ENCODE measurements at places on chromosomes 11 and 22. TPM values are rescaled to one million over a fixed set of nuclear protein-coding genes. Genes with fewer than 3 reads are reported as not detected.

The PC gene
- 5.8 TPM for total RNA-seq

The THRSP gene
- total RNA-seq: not detected

The LMF2 gene
- 130 TPM for total RNA-seq

The LYVE1 gene
- total RNA-seq: not detected

The ZNRF3 gene
- total RNA-seq: 0.31 TPM

The YPEL4 gene
- 1.8 TPM for total RNA-seq

The TLCD5 gene
- total RNA-seq: 0.10 TPM

The TRIM48 gene
- not detected for total RNA-seq

The IGLL1 gene
- not detected for total RNA-seq

The CCDC116 gene
- total RNA-seq: not detected

- no peaks in the 10 kb centered on the region for H3K4me1 ChIP-seq
- no peak overlapping the region for H3K4me3 ChIP-seq
- no peak overlapping the region for H3K27ac ChIP-seq
- no peak for DNase-seq
These were observed 723.2 kb downstream of the OPCML start for GRCh38 chr11:132809070-132809469.

DNA sequence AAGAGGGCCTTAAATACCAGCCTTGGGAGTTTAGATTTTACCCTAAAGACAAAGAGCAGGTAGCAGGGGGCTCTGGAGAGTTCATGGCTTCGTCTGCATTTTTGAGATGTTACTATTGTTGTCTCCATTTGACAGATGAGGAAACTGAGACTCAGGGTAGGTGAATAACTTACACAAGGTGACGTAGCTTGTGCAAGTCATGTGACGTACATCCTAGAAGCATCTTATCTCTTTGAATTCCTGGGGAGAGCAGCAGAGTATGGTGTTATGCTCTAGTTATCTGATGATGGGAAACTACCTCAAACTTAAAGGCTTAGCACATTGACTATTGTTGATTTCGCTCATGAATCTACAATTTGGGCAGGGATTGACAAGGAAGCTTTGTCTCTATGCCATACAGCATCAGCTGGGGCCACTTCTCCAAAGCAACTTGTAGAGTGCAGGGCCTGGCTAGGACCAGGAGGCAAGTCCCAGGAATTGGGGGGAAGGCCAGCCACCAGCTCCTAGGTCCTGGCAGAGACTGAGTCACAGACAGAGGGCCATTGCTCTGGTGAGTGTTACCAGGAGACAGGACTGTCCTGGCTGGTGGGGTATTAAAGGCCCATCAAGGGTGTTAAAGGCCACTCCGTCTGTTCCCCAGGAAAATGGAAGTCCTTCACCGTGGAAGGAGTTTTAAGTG, 52.1 kb upstream of the TSKU start:
- no peaks in the 10 kb centered on the region for H3K36me3 ChIP-seq
- H3K4me3 ChIP-seq: no peak overlapping the region
- no peak overlapping the region for H3K27ac ChIP-seq
- peaks cover 49% of the 10 kb centered on the region for H3K27me3 ChIP-seq

- no peaks in the 10 kb centered on the region for H3K36me3 ChIP-seq
- no peak overlapping the region for H3K4me3 ChIP-seq
- peaks cover 6% of the 10 kb centered on the region for H3K4me1 ChIP-seq
- peaks cover 31% of the 10 kb centered on the region for H3K27me3 ChIP-seq
- no peak overlapping the region for H3K27ac ChIP-seq
These were observed 27.1 kb downstream of the TIMP3 start for GRCh38 chr22:32828561-32828960.

DNA sequence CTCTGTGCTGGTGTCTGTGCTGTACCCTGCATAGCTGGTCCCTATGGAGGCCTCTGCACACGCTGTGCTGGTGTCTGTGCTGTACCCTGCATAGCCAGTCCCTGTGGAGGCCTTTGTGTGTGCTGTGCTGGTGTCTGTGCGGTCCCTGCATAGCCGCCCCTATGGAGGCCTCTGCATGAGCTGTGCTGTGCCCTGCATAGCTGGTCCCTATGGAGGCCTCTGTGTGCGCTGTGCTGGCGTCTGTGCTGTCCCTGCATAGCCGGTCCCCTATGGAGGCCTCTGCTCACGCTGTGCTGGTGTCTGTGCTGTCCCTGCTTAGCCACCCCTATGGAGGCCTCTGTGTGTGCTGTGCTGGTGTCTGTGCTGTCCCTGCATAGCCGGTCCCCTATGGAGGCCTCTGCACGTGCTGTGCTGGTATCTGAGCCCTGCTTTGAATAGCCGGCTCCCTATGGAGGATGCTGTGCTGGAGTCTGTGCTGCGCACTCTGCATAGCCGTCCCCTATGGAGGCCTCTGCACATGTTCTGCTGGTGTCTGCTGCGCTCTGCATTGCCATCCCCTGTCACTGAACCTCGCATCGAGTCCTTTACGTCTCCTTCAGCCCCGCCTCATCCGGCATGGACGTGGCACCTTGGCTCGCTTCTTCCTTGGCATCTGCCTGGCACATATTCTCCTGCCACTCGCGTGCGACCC, 6.2 kb downstream of the NADSYN1 start:
- H3K27me3 ChIP-seq: no peaks in the 10 kb centered on the region
- peaks cover 13% of the 10 kb centered on the region for H3K36me3 ChIP-seq
- H3K4me3 ChIP-seq: no peak overlapping the region
- H3K4me1 ChIP-seq: peaks cover 29% of the 10 kb centered on the region
- H3K27ac ChIP-seq: no peak overlapping the region

GRCh38 chr11:79092791-79093353, 348.0 kb downstream of the TENM4 start:
- H3K27me3 ChIP-seq: peaks cover 5% of the 10 kb centered on the region
- no peak for DNase-seq
- no peaks in the 10 kb centered on the region for H3K4me1 ChIP-seq
- no peak overlapping the region for H3K4me3 ChIP-seq
- no peak overlapping the region for H3K27ac ChIP-seq
- H3K36me3 ChIP-seq: no peaks in the 10 kb centered on the region

GRCh38 chr11:60657888-60658287, 41.5 kb upstream of the MS4A8 start:
- H3K4me3 ChIP-seq: no peak overlapping the region
- no peak overlapping the region for H3K27ac ChIP-seq
- H3K27me3 ChIP-seq: peaks cover 36% of the 10 kb centered on the region
- H3K36me3 ChIP-seq: peaks cover 3% of the 10 kb centered on the region
- no peak for DNase-seq
- no peaks in the 10 kb centered on the region for H3K4me1 ChIP-seq

DNA sequence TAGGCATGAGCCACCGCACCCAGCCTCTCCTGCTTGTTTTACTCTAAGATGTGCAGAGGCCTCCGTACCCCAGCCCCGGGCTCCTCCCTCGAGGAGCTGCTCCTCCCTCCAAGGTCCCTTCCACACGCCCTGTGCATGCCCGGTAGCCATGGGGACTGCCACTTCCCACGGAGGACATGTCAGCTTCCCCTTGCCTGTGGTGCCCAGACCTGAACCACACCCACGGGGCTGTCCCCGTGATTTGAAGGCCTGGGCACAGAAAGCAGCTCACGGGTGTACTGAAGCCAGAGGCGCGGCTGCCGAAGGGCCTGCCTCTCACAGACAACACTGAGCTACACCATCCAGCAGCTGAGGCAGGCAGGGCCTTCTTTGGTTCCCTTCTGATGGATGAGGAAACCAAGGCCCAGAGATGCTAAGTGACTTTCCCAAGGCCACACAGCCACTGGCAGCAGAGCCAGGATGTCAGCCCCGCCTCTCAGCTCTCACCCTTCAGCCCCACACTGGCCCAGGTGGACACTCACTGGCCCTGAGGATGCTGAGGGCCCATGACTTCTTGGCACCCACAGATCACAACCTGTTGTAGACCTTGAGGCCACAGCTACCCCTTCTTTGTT, 7.3 kb downstream of the INS start:
- peaks cover 5% of the 10 kb centered on the region for H3K4me1 ChIP-seq
- H3K4me3 ChIP-seq: no peak overlapping the region
- H3K36me3 ChIP-seq: no peaks in the 10 kb centered on the region
- no peak overlapping the region for H3K27ac ChIP-seq

- H3K27me3 ChIP-seq: peaks cover 6% of the 10 kb centered on the region
- no peaks in the 10 kb centered on the region for H3K4me1 ChIP-seq
- no peaks in the 10 kb centered on the region for H3K36me3 ChIP-seq
- H3K4me3 ChIP-seq: no peak overlapping the region
- no peak overlapping the region for H3K27ac ChIP-seq
These were observed 530.3 kb downstream of the BRD1 start for GRCh38 chr22:49297286-49297870.

DNA sequence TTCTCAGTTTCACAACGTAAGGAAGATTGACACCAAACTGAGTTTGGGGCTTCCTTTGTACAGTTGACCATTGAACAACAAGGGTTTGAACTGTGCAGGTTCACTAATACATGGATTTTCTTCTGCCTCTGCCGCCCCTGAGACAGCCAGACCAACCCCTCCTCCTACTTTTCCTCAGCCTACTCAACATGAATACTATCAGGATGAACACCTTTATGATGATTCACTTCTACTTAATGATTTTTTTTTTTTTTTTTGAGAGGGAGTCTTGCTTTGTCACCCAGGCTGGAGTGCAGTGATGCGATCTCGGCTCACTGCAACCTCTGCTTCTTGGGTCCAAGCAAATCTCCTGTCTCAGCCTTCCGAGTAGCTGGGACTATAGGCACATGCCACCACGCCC, 14.6 kb downstream of the RBM4 start:
- no peaks in the 10 kb centered on the region for H3K27me3 ChIP-seq
- peaks cover 27% of the 10 kb centered on the region for H3K4me1 ChIP-seq
- H3K36me3 ChIP-seq: no peaks in the 10 kb centered on the region
- H3K4me3 ChIP-seq: peak overlapping the region; percentile 61
- DNase-seq: no peak
- H3K27ac ChIP-seq: peak overlapping the region; percentile 93

DNA sequence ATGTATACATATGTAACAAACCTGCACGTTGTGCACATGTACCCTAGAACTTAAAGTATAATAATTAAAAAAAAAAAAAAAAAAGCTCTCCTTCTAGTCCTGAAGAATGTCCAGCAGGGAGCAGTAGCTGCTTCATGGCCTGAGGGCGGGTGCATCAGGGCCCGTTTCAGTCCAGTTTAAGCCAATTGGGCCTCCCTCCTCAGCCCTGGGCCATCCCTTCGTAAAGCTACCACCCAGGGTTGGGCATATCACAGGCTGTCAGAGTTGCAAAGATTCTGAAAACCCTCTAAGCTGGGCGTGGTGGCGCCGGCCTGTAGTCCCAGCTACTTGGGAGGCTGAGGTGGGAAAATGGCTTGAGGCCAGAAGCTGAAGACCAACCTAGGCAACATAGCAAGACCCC, 5.4 kb downstream of the TMPRSS13 start:
- peaks cover 14% of the 10 kb centered on the region for H3K4me1 ChIP-seq
- H3K27me3 ChIP-seq: peaks cover 11% of the 10 kb centered on the region
- no peak for DNase-seq
- H3K4me3 ChIP-seq: no peak overlapping the region
